Suppressor macrophage (primary cell): ENCODE measurements at places on chromosomes 3 and 15.

GRCh38 chr3:100106531-100107141 lies 7.7 kb downstream of the FILIP1L start:
- DNase-seq = no peak

DNA sequence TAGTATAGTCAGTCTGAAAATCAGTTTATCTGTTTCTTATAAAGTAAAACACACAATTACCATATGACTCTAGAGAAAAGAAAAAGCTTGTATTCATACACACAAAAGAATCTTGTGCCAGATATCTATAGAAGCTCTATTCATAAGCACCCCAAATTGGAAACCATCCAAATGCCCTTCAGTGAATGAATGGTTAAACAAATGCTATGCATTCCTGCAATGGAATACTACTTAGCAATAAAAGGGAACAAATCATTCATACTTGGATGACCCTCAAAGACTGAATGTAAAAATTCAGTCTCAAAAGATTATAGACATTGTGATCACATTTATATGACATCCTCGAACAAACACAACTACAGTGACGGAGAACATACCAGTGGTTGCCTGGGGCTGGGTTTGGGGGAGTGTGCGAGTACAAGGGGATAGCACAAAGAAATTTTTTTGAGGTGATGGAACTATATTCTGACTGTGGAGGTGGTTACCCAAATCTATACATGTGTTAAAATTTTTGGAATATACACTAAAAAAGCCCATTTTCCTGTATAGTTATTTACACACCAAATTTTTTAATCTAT lies 680.6 kb downstream of the NTRK3 start:
- DNase-seq = no peak

- DNase-seq = no peak
These were observed 5.6 kb downstream of the CD96 start for GRCh38 chr3:111547631-111548030.

- no peak for DNase-seq
These were observed 61.5 kb downstream of the SLC6A1 start for GRCh38 chr3:11053926-11054503.

DNA sequence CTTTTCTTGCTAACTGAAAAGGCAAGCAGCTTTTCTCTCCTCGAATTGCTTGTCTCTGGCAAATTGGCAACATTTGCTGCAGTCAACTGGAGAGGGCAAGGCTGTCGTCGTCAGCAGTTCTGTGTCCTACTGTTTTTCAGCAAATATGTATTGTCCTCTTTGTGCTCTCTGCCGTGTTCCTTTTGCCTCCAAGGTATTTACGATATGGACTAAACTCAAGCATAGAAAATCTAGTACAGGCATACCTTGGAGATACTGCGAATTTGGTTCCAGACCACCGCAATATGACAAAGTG lies 558 bp upstream of the SLC30A4 start:
- DNase-seq = no peak

DNA sequence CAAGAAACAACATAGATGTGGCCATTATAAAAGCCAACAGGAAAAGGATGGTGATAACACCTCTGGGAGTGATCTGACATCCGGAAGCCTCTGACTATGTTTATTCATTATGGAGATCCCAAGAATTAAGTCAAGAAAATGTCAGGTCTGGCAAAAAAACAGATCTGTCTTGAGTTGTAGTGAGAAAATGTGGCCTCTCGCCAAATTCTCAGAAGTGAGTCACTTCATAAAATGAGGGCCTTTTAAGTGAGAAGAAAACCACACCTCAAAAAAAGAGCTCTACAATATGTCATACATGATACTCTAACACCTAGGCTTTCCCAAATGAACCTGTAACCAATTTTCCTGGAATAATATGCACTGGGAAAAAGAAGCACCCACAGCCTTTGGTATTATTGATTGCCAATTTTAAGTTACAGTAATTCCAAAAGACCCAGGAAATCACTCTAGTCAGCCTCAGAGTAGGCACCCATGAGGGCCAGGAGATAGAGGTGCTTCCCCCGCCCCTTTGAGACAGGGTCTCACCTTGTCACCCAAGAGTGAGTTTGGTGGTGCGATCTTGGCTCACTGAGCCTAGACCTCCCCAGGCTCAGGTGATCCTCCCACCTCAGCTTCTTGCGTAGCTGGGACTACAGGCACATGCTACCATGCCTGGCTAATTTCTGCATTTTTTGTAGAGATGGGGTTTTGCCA lies 38.0 kb downstream of the CCR3 start:
- no peak for DNase-seq

DNA sequence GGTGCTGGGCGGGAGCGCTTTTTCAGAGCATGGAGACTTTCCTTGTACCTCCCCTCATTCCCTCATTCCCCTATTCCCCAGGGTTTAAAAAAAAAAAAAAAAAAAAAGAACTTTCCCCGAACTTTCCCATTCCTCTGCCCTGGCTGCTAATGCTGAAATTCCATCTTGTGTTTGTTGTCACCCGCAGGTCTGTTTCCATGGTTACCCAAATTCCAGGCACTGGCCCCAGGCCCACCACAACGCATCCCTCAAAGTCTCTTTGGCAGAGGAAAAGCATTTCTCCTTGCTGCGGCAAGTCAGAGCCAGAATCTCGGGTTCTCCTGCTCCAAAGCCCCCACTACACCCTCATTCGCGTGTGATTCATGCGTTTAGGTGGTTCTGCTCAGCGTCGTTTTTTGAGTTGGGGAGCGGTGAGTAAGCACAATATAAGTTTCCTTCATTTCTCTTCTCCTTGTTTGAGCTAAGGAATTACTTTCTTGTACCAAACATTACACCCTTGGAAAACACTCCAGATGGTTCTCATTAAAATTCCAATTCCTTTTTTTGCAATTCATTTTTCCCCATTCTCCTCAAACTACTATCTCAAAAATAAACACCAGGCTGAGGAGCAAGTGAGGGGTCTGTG lies 21.6 kb downstream of the ANAPC13 start:
- no peak for DNase-seq

GRCh38 chr3:112734736-112735350 lies 93.9 kb upstream of the CCDC80 start:
- DNase-seq = peak; percentile 85

- no peak for DNase-seq
These were observed 62.3 kb downstream of the NOX5 start for GRCh38 chr15:69076756-69077155.

DNA sequence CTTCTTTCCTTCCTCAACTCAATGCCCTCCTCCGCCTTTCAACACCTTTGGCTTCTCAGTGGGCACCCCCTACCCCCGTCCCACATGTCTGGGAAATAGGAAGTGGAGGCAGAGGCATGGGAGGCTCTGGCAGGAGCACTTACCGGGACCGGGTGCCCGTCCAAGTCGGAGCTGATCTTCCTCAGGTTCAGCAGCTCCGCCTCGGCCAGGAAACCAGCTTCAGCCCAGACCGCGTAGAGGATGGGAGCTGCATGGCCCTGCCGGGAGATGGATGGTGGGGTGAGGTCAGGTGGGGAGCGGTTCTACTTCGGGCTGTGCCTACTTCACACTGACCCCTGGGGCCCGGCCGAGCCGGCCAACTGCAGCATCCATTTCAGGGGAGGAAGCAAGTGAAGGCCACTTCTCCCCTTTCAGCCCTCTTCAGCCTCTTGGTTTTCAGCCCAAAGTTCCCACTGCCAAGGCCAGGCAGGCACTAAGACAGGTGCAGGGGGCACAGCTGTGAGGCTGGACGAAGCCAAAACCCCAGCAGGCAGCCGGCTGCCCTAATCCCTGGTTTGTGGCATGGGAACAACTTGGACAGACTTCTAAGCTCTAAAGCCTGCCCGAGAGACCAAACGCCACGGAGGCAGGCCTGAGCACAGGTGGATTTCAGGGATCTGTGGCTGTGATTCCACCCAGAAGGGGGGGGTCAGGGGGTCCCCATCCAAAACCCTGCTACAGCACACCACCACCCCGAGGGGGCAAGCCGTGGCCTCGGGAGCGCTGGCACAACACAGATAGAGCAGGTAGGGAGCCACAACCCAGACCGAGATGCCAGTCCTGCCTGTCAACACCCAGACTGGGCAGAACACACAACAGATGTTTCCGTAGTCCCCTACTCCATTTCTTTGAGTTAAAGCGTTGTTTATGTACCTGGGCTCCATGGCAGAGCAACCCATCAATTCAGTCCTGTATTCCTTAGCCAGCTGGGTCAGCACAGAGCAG lies 14.5 kb downstream of the TKT start:
- no peak for DNase-seq

DNA sequence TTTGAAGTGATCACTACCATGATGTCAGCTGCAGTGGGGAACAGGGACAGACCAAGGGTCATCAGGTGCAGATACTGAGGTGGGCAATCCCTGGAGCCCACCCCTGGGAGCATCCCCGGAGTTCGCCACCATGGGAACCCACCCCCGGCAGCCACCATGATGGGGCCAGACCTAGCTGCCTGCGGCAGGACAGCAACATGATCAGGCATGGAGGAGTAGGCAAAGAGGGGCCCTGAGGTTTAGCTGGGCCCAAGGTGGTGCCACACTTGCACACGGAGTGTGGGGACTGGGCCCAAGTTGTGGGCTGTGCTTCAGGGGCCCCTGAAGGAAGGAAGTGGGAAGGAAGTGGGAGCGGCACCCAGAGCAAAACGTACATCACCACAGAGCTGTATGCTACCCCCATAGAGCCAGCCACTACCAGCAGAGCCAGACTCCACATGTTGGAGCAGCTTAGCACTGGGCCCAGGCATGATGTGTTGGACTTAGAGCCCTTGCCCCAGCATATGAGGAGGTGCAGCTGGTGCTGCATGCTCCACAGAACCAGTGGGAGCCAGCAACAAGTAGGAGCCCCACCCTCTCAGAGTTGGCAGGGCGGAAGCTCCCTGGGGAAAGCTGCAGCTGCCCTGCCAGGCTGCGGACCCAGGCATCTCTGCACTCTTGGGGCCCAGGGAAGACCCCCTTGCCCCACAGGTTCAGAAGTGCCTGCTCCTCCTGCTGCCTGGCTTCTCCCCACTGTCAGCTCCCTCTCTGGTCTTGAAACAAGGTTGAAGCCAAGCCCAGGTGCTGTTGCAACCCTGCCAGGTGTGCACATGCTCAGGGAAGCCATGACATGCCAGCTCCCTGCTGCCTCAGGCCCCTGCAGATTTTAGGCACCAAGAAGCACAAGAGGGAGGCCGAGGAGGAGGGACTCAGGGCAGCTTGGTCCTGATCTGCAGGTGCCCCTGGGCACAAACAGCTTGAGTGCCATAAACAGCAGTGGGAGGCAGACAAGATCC lies 515.3 kb downstream of the ZBBX start:
- DNase-seq = no peak

DNA sequence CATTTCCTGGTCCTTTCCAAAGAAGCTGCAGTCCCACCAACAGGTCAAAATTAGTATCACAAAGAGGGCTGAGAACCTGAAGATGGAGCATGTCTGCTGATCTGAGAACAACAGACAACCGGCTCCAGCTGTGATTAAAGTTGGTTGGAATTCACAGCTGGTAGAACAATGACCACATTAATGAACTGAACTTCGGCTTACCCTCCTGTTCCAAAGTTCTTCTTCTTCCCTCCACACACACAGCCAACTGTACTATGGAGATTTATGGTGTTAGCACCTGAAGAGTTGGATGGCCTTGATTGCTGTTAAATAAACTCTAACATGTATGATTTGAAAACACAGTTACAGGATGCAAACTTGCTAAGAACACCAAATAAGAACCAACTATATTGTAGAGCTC lies 27.4 kb upstream of the ROPN1 start:
- no peak for DNase-seq

GRCh38 chr3:79086514-79086913 lies 681.3 kb downstream of the ROBO1 start:
- DNase-seq = peak; percentile 60

GRCh38 chr15:75639709-75640482 lies at the start of gene IMP3:
IMP3 (minus strand) TSS chr15:75640224; CDS start chr15:75640168, 56 bp downstream.
- peak; percentile 98 for DNase-seq

- no peak for DNase-seq
These were observed 127.6 kb upstream of the GBE1 start for GRCh38 chr3:81888914-81889557.

DNA sequence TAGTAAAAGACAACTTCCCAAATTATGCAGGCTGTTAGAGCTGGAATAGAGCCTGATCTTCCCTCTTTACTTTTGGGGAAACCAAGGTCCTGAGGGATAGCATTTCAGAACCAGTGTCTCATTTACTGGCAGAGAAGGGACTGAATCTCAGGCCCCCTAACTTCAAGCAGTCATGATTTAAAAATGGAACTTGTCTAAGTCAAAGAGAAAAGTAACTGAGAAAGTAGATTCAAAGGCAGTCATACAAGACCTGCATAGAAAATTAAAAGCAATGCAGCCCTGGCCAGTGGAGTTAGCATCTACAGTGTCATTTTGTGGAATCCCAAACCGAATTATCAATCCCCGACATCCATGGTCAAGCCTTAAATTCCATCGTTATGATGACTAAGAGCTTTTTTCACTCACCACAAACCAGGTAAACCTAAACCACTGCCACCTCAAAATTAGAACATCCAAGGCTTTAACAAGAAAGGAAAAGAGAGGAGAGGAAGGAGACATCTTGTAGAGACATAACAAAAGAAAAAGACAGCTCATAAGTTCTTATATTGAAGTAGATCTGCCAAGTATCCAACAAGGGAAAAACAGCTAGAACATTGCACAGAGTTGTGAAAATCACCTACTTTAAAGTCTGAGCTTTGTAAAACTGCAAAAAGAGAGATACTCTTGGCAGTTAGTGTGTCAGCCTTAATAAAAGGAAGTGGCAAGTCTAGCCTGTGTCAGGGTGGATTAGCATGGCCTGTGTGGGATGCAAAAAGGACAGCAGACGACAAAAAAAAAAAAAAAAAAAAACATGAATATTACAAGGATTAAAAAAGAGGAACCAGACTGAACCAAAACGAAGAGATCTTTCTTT lies 54.1 kb upstream of the CCR2 start:
- DNase-seq = peak; percentile 85

DNA sequence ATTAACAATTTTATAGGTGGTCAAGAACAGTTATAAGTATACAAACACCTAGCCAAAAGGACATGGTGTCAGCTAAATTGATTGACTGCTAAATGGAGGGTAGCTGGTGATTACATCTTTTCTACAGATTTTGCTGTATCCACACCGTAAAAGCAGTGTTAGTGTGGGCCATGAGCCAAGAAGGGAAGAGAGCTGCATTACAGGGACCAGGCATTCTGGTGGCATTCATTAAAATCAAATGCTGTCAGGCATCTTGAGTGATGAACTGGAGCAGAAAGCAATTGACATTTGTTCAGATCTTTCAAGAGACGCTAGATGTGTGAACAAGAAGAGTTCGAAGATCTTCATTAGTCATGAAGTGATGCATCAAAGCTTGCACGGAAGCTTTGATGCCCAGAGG lies 177.9 kb downstream of the ARPP21 start:
- no peak for DNase-seq

DNA sequence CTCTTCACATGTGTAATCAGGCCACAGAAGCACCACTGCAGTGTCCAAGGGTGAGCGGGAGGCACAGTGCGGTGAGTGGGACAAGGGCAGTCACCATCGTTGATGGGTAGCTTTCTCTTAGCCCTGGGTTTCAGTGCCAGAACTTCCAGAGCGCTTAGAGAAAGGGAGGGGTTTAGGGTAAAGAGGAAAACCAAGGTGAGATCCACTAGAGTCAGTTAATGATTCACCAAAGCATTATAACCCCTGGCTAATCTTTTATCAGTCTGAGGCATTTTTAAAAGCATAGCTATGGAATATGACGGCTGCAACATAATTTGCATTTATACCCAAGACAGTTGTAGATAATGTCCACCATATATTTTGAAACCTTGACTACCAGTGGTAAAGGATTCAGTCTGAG lies 94.8 kb downstream of the SHQ1 start:
- no peak for DNase-seq
